ENCODE measurements at places on chromosomes 7 and 10. TPM values are rescaled to one million over a fixed set of nuclear protein-coding genes. Genes with fewer than 3 reads are reported as not detected.

COL1A2 gene
- total RNA-seq: 28.0 TPM

NRG3 gene
- not detected for total RNA-seq

GRCh38 chr10:16314259-16314658 is 122.6 kb upstream of the PTER start:
- DNase-seq: no peak

MEST gene
- 36.1 TPM for total RNA-seq

GNGT1 gene
- not detected for total RNA-seq

- no peak for DNase-seq
Measured at GRCh38 chr7:38955892-38956291, 21.8 kb upstream of the POU6F2 start.

ZNF479 gene
- total RNA-seq: not detected

- no peak for DNase-seq
Measured at GRCh38 chr7:77837275-77837674, 38.7 kb downstream of the PHTF2 start.

TMEM229A gene
- total RNA-seq: 10.6 TPM

GRCh38 chr7:94602181-94602580 is 53.8 kb downstream of the SGCE start:
- DNase-seq: no peak

GRCh38 chr10:83680470-83680891 is 458.8 kb upstream of the GHITM start:
- DNase-seq: no peak

DNA sequence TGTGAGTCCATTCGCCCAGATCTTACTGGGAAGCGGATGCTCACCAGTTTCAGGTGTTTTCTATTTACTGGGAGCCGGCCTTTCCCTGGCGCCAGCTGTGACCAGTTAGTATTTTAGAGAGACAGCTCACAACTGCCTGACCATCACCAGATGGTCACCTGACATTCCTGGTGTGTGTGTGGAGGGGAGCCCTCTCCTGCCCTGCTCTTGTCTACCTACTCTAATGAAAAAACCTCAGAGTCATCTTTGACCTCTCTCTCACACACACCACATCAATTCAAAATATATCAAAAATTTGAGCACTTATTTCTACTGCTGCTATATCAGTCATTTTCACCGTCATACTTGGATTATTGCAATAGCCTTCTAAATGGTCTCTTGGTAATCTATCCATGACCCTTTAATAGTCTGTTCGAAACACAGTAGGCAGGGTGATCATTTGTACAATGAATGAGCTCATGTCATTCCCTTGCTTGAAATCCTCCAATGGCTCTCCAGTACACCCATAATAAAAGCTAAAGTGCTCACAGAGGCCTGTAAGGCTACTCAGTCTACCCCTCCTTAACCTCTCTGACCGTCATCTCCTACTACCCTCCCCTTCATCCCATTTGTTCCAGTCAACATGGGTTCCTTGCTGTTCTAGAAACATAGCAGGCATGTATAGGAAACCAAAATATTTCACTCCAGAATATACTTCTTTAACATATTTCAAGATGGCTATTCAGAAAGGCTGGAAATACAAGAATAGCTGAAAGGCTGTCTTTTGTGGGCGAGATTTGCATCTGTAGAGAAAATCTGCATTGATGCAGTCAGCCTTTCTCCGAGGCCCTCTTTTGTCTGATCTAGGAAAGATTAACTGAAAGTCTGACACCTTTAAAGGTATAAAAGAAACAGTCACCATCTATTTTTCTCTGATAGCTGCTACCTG is 17.5 kb upstream of the NT5C3A start:
- DNase-seq: no peak

DNA sequence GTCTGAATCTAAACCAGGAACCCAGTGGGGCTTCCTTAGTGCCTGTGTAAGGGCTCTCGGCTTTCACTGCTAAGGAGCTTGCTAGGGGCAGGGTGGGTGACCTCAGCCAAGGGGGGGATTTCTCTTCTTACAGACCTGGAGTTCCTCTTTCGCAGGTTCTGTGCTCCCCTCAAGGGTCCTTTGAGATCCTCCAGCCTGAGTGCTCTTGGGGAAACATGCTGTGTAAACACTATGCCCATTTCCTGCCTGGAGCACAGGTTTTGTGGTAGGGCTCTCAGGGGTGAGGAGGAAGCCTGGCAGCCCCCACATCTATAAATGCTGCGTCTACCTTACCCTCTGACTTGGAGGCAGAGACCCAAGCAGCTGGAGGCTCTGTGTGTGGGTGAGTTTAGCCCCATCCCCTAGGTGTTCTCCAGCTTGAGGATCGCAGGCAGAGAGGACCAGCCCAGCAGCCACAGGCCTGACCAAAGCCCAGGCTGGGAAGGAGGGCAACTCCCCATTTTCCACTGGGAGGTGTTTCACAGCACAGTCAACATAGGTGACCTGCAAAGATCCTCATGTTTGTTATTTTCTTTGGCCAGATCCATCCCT is at the start of gene SFTPA1:
TSS of gene SFTPA1 (plus strand) at position 339 of the 591 bp plus-strand sequence. CDS start 887 bp downstream, outside the sequence.
- DNase-seq: no peak

ADAM8 gene
- total RNA-seq: 5.4 TPM

GRCh38 chr10:101545898-101546297 is 42.2 kb downstream of the POLL start:
- no peak for DNase-seq

GRCh38 chr7:110918949-110919548 is 171.9 kb upstream of the LRRN3 start:
- DNase-seq: no peak

DNA sequence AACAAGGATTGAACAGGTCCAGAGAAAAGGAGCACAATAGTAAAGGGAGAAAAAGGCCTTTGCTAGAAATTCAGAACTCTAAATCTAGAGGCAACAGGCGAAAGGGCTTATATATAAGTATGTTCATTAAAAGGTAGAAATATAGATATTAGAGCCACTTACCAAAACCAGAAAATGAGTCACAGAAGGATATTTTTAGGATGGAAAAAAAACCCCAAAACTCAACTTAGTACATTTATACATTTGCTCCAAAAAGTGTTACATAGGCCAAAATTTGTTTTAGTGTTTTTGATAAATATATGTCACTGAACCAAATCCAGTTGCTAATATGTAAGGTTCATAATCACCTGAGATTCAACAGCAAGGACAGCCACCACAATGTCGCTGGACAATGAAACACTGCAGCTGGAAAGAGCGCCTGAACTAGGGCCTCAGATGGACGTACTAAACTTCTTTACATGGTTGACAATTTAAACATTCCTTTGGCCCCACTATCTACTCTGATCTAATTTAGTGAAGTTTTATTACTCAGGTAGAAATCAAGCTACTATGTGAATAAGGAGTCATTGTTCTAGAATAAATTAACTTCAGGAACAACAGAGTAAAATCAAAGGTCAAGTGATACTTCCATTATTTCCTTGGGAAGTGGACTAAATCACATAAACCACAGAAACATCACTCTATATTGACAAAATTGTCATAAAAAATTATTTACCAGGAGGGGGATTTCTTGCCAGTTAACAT is 10.9 kb downstream of the FAM3C start:
- DNase-seq: no peak

DNA sequence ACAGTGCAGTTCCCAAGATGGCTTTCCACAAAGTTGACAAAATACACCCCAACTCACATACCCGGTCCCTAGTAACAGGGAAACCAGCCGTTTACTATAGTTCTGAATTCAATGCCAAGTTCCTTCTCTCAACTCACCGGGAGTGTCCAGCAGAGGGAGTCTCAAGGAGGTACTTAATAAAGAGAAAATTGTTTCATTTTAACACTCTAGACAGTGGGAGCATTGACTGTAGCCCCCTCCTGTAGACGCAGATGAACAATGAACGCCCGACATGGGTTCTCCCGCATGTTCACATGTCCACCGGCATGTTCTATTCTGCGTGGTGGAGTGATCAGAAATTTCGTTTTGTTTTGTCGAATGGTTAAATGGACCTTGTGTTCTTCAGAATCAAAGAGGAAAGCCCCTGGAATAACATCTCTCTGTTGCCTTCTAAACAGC is 1.9 kb downstream of the HIPK2 start:
- no peak for DNase-seq

GRCh38 chr7:121026159-121026558 is 37.6 kb downstream of the CPED1 start:
- no peak for DNase-seq

- no peak for DNase-seq
Measured at GRCh38 chr10:20644421-20644820, 252.7 kb downstream of the NEBL start.

SLC13A1 gene
- total RNA-seq: 26.2 TPM

DNA sequence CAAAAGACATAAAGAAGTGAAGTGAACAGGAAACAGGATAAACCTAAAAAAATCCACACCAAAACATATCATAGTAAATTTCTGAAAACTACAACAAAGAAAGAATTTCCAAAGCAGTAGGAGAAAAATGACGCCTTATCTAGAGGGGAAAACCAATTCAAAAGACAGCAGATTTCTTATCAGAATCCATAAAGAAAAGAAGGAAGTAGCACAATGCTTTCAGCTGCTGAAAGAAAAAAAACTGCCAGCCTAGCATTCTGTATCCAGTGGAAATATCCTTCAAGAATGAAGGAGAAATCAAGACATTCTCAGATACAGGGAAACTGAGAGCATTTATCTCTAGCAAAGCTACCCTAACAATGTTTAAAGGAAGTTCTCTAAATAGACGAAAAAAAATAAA is 37.8 kb downstream of the PDLIM1 start:
- DNase-seq: no peak

TMEM130 gene
- total RNA-seq: not detected

COL17A1 gene
- 240 TPM for total RNA-seq

- no peak for DNase-seq
Measured at GRCh38 chr7:73715648-73716317, 3.7 kb downstream of the STX1A start.

VSTM4 gene
- 3.4 TPM for total RNA-seq

GRCh38 chr10:99709480-99710229 is 22.3 kb downstream of the COX15 start:
- no peak for DNase-seq

DNA sequence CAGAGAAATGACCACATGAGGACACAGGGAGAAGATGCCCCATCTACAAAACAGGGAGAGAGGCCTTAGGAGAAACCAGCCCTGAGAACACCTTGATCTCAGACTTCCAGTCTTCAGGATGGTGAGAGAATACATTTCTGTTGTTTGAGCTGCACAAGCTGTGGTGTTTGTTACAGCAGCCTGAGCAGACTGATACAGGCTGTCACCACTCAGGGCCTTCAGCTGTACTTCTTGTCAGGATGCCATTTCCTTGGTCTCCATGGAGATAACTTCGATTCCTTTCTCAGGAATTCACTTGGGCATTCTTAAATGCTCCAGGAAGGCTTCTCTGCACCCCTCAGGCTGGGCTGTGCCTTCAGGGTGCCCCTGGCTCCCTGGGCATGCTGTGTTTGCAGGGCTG is 85.7 kb upstream of the IGFBP3 start:
- no peak for DNase-seq

FRMD4A gene
- total RNA-seq: 4.9 TPM

NUPR2 gene
- not detected for total RNA-seq

DNA sequence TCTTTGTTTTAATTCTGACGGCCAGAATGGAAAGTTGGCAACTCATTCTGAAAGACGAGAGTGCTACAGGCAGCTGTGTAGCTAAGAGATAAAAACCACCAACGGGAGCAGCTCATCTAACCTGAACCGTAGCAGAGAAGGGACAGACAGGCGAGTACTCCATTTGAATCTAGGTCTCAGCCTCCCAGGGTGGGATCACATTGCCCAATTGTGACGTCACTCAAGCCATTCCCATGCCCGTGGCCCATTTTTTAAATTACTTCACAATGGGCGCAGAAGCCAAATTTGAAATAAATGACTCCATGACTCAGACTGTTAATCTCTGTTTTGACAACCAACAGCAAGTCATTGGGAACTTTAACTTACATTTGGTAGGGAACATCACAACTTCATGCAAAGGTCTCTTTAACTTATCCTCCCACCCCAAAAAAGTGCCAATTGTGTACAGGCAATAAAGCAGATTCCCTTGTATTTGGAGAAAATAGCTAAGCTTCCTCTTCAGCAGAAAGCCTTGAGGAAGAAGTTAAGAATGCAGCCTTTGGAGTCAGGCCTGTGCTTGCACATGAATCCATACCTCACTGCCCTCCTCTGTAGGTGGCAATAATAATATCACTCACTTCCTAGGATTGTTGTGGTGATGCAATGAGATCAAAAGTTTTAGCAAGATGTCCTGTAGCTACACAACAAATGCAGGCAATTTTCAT is 93.2 kb upstream of the KIF5B start:
- DNase-seq: no peak

DNA sequence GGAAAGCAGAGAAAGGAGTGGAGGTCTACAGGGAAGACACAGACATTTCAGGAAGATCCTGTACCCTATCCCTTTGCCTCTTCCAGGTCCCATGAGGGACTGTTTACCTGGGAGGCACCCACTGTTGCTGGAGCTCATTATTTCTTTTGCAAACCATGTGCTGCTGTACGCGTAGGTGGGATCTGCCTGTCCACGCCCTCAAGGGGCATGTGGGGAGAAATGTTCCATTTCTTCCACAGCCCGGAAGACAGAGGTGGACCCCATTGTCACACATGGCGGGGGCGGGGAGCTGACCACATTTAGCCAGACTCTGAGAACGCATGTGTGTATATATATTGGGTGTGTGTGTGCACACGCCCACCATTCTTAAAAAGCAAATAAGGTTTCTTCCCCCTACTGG is 2.0 kb downstream of the PLXNA4 start:
- DNase-seq: no peak

- no peak for DNase-seq
Measured at GRCh38 chr7:1742555-1743303, 72.7 kb downstream of the ELFN1 start.

- peak; percentile 61 for DNase-seq
Measured at GRCh38 chr7:128221929-128222403, 19.1 kb upstream of the LEP start.

DNA sequence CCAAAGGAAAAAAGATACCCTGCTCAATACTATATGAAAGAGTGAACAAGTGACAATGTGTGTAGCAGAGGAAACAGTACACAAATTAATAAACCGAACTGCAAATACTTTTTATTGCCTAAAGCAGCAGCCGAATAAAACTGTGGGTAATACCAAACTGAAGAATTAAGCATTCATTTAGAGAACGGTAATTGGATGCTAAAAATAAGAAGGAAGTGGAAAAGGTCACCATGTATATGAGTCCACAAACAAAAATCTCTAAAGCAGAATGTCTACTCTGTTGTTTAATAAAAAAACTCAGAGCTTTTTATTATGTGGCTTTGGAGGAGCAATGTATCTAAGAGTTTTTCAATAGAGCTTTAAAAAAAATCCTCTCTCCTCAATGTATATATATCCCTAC is 87.9 kb downstream of the ETV1 start:
- DNase-seq: no peak

DNA sequence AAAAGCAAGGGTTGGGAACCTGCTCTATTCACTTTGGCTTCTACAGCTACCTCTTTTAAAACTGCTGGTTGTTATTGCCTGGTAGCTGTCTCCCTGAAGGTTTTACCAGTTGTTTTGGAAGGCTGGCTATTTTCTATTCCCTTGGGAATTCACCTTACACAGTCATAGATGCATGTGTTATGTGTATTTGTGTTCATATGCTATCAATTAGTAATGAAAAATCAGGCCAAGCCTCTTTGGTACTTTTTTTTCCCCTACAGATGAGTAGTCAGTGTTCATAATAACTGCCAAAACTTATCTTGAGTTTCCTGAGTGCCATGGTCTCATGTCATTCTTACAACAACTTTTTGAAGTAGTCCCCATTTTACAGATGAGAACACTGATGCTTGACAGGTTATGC is 738.0 kb upstream of the GALNT17 start:
- no peak for DNase-seq

GRCh38 chr10:15856328-15857015 is 3.8 kb downstream of the MINDY3 start:
- no peak for DNase-seq

- no peak for DNase-seq
Measured at GRCh38 chr7:36683111-36683510, 41.2 kb downstream of the AOAH start.
